NCI-H748 treated with DMSO at 0.1 percent for 48 hours (cell line): ENCODE measurements at places on chromosomes 4 and X.
A peak's percentile ranks its signal among the peaks of the same experiment; 100 is the strongest.

- DNase-seq, result no peak
Measured at GRCh38 chrX:45196701-45197100, 4.0 kb downstream of the DIPK2B start.

DNA sequence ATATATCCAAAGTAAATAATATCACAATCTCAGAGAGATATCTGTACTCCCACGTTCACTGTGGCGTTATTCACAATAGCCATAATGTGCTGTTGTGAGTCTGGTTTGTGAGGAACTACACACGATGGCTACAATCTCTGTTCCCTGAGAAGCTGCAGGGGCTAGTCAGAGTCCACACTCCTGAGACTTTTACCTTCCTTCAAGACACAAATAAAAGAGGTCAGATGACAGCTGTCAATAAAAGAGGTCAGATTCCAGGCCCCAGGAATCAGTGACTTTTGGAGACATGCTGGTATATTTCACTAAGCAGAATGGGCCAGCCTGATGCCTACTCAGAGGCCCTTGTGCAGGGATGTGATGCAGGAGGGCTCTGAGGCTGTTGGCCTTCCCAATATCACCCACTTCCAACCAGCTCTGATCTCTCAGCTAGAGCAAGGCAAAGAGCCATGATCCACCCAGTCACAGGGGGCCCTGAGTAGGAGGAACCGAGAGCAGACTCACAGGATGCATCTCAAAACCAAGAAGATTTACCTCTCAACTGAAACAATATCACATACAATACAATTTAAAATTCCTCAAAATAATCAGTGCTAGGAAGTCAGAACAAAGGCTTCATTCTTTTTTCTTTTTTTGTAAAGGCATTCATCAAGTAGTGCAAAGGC lies 13.8 kb downstream of the FRYL start:
- DNase-seq, result no peak

- DNase-seq, result no peak
Measured at GRCh38 chr4:2803624-2804448, 11.0 kb downstream of the SH3BP2 start.

- no peak for DNase-seq
Measured at GRCh38 chr4:786861-787300, 39.0 kb downstream of the CPLX1 start.

DNA sequence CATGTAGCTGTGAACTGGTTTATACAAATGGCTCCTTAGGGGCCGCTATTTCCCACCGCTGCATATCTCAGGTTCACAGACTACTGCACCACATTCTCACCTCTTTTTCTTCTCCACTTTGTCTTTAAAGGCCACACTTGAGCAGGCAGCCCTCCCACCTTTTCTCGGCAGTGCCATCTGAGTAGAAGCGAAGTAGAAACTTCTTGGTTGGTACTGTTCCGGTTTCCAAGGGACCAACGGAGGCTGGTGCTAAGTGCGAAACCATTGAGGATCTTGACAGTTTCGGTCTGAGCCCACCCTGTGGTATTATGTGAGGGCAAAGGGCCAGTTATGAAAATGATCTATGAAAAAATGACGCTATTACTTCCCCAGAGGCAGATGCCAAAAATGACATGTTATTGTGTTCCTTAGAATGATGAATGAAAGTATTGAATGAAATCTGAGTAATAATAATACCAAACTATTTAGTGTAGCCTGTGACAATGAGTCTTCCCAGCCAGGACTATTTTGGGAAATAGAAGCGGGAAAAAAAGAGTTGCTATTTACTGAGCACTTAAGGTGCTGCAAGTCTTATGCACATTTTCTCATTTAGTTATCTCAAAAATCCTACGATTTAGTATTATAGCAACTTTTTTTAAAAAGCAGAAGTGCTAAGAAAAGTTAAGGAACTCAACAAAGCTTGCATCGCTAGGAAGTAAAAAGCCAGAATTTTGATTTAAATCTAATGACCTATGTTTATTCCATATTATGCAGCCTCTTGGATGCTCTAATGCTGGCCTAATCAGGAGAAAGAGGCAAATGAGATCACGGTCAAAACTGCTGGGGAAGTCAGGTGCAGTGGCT lies 29.6 kb upstream of the CHRNA9 start:
- no peak for DNase-seq

GRCh38 chr4:123749383-123749782 lies 352.8 kb downstream of the SPRY1 start:
- no peak for DNase-seq

DNA sequence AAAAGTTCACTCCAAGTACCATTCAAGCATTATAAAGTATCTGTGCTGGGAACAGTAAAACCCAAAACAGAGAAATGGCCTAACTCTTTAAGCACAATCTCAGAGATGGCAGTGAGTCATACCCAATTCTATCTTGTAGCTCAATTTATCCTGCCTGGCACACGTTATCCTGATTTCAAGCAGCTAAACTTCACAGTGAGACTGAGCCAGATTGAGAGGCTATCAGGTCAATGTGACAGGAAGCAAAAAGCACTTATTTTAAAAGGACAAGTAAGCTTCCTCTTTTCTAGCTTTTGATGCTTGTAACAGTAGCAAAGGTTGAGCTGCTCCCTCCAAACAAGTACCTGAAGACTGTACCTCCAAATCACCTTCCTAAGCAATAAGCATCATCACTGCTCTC lies 324.9 kb downstream of the NAF1 start:
- no peak for DNase-seq

- peak; percentile 49 for DNase-seq
Measured at GRCh38 chrX:58025979-58026378, 115.7 kb upstream of the ZXDA start.

- DNase-seq, result no peak
Measured at GRCh38 chr4:181416966-181417365, 826.2 kb upstream of the TENM3 start.

- DNase-seq, result peak; percentile 21
Measured at GRCh38 chrX:71128915-71129765, 10.7 kb downstream of the MED12 start.

DNA sequence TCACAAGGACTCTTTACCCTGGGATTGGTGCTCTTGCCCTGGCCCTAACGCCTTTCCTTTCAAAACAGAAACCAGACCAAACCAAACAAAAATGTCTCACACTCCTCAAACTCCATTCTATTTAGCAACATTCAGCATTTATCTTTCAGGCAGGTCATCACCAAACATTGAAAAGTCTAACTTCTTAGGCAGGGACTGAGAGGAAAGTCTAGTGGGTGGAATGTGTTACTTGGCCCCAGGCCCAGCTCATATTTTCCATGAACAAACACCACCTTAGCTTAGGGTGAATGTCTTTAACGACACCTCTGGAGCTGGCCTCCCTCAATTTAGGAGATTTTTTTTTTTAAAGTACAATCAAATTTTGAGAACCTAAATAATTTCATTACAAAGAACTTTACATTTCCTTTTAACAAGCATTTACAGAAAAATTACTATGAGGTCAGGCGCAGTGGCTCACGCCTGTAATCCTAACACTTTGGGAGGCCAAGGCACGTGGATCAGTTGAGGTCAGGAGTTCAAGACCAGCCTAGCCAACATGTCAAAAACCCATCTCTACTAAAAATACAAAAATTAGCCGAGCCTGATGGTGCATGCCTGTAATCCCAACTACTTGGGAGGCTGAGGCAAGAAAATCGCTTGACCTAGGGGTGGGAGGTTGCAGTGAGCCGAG lies 10.2 kb upstream of the N4BP2 start:
- DNase-seq, result no peak

- no peak for DNase-seq
Measured at GRCh38 chrX:105758754-105759153, 63.6 kb upstream of the NRK start.

GRCh38 chr4:102678695-102679335 lies 82.0 kb downstream of the MANBA start:
- no peak for DNase-seq

- no peak for DNase-seq
Measured at GRCh38 chr4:123986268-123986798, 589.7 kb downstream of the SPRY1 start.

DNA sequence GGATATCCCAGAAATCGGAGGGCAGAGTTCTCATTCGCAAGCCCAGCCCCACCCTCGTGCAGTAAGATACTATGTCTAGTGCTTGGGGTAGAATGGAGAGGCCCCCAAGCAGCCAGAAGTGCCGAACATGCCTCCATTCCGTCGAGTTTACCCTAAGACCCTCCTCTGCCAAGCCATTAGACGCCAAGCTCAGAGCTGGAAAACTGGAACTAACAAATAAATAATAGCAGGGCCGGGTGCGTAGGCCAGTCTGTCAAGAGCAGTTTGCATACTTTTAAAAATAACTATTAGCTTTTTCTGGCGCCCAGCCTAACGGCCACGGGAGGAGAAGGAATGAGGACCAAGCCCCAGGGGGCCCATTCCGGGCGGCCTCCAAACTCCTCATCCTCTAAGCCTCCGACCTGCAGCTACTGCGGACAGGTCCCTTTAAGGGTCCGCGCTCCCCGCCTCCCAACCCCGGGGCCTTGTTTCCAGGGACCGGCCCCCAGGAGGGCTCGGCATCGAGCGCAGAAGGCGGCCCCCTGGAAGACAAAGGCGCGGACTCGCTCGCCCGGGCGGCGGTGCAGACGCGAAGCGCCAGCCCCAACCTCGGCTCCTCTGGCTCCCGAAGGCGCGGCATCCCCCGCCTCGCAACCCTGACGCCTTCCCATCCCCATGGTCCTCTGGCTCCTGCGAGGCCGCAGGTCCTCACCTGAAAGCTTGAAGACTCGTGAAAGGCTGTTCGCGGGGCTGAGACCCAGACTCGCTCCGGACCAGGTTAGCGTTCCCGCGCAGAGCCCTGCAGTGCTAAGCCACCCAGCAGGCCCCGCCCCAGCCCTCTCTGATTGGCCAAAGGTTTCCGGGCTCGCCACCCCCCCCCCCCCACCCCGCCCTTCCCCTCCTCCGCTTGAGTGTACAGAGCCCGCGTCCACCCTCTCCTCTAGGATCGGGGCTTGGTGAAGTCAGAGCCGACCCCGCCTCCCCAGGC lies at the start of gene TMSB15A:
TMSB15A (minus strand) TSS at position 765 of the 967 bp plus-strand sequence.
- peak; percentile 58 for DNase-seq

DNA sequence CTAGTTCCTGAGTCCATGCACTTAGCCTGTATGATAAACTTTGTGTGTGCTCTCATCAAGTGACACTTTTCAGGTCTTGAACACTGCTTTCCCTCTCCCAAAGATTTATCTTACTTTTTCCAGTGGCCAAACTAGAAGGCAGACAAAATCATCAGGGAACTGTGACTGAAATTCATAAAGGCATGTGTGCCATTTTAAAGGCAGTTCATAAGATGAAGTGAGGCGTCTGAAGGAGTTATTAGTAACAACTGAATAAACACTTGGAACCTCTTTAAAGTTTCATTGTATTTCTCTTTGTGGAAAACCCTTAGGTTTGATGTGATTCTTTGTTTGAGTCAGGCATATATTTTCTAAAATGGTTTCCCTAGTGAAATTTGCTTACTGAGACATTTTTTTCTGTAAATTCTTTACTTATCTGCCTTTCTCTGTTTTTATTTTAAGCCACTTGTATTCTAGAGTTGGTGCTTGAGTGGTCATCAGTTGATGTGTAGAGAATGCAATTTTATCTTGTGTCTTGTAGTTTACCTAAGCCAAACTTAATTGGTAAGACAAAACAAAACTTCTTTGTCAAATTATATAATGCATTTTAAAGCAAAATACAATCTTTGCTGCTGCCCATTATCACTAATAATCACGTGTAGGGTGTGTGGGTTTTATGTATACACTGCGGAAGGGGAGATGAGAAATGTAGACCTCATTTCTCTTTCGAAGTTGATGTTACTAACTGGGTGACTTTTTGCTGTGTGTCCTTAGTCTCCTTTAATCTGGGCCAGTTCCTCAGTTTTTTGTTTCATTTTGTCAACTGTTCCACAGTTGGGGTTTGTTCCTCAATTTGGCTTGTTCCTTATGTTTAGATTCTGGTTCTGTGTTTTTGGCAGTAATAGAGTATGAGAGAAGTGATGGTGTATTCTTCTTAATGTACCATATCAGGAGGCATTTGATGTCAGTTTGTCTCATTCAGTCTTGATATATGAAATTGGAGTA lies 56.8 kb downstream of the RBPJ start:
- DNase-seq, result no peak

- DNase-seq, result no peak
Measured at GRCh38 chrX:150291014-150291413, 72.1 kb upstream of the MAMLD1 start.

DNA sequence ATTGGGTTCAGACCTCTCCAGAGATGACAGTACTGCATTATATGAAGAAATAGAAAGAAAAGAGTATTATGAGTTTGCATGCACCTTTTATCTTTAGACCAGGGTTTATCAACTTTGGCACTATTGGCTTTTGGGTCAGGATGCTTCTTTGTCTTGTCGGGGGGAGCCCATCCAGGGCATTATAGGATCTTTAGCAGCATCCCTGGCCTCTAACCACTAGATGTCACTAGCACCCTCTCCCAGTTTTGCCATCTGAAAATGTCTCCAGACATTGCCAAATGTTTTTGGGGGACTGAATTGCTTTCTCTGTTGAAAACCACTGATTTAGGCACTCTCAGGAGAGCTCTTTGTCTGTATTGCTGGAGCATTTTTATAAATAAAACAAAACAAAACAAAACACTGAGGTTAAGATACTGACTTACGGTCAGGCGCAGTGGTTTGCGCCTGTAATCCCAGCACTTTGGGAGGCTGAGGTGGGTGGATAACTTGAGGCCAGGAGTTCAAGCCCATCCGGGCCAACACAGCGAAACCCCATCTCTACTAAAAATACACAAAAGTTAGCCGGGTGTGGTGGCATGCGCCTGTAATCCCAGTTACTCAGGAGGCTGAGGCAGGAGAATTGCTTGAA lies 23.6 kb downstream of the CA5B start:
- no peak for DNase-seq

DNA sequence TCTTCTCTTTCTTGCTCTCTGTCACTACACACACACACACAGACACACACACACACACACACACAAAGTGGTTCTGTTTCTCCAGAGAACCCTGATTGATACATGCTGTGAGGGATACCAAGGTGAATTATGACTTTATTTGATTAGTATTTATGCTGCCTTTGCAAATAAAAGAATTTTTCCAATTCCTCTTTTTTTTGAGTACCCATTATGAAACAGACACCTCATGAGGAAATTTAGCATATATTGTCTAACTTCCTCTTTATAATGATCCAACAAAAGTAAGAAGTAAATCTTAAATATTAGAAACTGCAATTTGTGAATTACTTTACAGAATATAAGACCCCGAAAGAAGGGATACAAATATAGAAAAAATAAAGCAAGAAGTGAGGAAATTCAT lies 14.3 kb upstream of the RAB28 start:
- DNase-seq, result no peak

GRCh38 chr4:82975792-82976191 lies 34.8 kb downstream of the LIN54 start:
- DNase-seq, result no peak

- DNase-seq, result no peak
Measured at GRCh38 chr4:52106191-52106590, 55.1 kb downstream of the SPATA18 start.
